ENCODE measurements at places on chromosomes 4 and X.

- DNase-seq, result no peak
These were observed 403.9 kb downstream of the PCDH7 start for GRCh38 chr4:31124008-31124585.

GRCh38 chrX:109362101-109362500, 119.8 kb downstream of the GUCY2F start:
- DNase-seq, result no peak

DNA sequence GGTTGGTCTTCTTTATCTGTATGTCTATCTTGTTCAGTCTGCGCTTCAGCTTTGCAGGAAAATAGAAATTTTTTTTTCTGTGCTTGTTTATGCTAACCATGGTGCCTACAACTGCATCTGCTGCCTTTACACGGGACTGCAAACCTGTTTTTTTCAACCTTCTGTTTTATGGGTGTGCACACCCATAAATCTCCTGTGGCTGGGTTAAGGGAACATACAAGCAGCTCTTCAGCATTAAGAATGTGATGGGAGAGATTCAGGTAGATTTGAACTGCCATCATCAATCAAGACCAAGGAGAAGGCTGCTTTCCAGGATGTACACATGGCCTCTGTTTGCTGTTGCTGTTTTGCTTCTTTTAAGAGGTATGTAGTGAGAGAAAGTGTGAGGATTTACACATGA, 502.9 kb downstream of the ANKRD50 start:
- DNase-seq, result no peak

GRCh38 chrX:148732743-148733142, 232.3 kb downstream of the AFF2 start:
- no peak for DNase-seq

GRCh38 chr4:6892190-6892908, 17.3 kb upstream of the TBC1D14 start:
- no peak for DNase-seq

DNA sequence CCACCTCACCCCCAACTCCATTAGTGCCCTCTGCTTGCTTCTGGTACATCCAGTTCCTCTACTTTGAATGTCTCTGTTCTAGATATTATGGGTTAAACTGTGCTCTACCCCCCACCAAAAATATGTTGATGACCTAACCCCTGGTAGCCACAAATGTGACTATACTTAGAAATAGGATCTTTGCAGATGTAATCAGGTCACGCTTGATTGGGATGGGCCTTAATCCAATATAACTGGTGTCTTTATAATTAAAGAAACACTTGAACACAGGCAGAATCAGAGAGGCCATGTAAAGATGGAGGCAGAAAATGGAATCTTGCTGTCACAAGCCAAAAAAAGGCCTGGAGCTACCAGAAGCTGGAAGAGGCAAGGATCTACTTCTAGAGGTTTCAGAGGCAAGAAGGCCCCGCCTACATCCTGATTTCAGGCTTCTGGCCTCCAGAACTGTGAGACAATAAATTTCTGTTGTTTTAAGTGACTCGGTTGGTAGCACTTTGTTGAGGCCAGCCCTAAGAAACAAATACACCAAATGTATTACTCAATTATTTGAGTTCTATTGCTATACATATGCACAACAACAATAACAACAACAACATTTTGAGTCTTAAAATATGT, 220.0 kb downstream of the PPP3CA start:
- no peak for DNase-seq

DNA sequence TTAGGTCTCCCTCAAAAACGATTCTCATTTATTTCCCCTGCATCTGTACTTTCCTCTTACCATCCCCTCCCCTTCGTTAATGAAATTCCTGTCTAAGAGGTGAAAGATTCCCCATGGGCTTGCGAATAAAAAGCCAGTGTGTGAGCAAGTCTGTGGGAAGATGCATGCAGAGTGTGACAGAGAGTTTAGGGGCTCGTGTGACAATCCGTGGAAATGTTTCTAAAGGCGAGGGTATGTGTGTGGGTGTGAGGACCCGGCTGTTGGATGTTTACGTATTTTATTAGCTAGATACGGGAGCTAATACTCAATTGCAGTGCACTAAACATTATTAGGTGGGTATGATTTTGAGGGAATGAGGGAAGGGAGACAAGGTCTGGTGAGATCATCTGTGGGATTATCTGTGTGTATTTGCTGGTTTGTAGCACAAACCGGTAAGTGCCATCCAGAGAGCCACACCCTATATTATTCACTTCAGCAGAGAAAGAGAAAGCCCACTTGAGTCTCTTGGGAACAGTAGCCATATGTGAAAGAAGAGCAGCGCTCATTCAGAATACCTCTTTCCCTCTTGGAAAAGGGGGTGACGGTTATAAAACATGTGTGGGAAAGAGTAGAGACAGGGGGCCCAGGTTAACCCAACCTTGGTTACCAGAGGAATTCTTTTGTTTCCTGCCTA, 893 bp upstream of the HOPX start:
- no peak for DNase-seq

GRCh38 chr4:78613522-78614321, 62.2 kb downstream of the ANXA3 start:
- no peak for DNase-seq

DNA sequence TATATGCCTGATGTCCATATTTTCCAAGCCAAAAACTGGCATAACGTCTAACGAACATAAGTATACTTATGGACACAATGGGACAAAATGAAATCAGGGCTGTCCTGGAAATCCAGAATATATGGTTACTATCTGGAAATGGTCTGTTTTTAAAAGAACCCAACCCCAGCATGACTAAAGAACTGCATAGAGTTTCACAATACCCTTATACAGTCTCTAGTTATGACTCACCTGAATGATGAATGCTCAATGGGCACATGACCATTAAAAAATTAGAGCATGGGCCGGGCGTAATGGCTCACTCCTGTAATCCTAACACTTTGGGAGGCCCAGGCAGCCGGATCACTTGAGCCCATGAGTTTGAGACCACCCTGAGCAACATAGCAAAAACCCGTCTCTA, 31.8 kb downstream of the AMMECR1 start:
- peak; percentile 18 for DNase-seq

GRCh38 chrX:123909523-123909922, 49.7 kb downstream of the XIAP start:
- DNase-seq, result no peak

DNA sequence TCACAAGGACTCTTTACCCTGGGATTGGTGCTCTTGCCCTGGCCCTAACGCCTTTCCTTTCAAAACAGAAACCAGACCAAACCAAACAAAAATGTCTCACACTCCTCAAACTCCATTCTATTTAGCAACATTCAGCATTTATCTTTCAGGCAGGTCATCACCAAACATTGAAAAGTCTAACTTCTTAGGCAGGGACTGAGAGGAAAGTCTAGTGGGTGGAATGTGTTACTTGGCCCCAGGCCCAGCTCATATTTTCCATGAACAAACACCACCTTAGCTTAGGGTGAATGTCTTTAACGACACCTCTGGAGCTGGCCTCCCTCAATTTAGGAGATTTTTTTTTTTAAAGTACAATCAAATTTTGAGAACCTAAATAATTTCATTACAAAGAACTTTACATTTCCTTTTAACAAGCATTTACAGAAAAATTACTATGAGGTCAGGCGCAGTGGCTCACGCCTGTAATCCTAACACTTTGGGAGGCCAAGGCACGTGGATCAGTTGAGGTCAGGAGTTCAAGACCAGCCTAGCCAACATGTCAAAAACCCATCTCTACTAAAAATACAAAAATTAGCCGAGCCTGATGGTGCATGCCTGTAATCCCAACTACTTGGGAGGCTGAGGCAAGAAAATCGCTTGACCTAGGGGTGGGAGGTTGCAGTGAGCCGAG, 10.2 kb upstream of the N4BP2 start:
- no peak for DNase-seq

DNA sequence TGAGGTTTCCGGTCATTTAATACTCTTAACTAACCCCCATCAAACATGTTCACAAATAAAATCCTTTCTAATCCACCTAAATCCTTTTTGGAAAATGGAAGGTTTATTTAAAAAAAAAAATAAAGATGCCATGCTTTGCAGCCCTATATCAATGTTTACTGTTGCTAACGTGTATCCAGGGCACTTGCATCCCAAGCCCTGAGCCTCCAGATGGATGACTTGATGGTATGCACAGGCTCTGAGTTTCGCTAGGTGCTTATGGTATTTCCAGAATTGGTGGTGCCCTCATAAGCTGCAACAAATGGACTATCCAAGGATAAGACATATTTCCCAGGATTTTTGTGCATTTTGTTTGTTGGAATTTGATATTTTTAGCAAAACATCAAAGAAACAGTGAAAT, 257.7 kb downstream of the PRDM5 start:
- no peak for DNase-seq

DNA sequence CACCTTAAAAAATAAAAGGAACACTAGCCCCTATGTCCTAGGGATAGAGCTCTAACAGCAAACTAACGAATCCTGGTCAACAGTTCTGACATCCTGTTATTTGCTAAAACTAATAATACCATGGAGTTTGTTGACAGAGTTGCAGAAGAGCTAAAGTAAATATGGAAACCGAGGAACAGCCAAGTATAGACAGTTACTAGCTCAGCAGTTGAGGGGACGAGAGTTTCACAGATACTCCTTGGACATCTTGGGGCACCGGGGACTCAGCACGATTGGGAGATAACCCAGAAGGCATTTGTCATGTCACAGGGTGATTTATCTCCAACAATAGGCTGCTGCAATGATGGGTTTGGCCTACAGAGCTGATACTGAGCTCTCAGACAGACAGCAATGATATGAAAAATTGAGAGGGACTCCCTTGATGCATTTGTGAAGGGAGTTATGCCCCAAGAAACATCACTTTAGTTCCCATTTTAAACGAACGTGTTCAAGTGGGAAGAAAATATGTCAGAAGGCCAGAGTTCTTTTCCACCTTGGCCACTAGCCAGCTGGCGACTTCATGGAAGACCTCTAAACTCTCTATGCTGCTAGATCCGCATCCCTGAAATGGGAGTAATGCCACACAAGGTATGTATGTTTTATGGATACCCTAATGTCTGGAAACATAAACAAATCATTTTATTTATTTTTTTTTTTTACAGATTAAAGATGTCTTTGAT, 48.6 kb downstream of the TSC22D3 start:
- no peak for DNase-seq

GRCh38 chrX:31893525-31893924, 821.7 kb upstream of the FTHL17 start:
- no peak for DNase-seq

GRCh38 chr4:88843067-88843685, 145.5 kb upstream of the NAP1L5 start:
- no peak for DNase-seq

- DNase-seq, result no peak
These were observed 27.8 kb upstream of the RNF128 start for GRCh38 chrX:106698693-106699092.

DNA sequence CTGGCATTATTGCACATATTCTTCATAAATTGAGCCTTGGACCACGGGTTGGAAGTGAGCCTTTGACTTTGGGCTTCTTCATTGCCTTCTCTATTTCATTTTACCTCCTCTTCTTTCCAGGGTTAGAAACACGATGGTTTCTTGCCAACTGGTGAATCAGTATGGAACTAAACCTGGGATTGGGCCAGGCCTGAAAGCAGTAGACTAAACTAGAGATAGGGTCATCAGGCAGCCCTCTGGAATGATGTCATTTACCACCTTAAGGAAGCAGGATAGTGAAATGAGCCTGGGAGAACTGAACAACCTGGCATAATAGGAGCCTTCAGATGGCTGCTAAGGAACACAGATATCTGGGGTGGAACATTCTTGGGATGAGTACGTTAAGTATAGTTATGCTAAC, 67.5 kb upstream of the ATP8A1 start:
- DNase-seq, result no peak

- DNase-seq, result no peak
These were observed 243.2 kb upstream of the NOCT start for GRCh38 chr4:138772366-138772765.

- DNase-seq, result no peak
These were observed 152.7 kb upstream of the FAM241A start for GRCh38 chr4:111992351-111993168.

- no peak for DNase-seq
These were observed 289.3 kb downstream of the BCOR start for GRCh38 chrX:39808471-39808917.

DNA sequence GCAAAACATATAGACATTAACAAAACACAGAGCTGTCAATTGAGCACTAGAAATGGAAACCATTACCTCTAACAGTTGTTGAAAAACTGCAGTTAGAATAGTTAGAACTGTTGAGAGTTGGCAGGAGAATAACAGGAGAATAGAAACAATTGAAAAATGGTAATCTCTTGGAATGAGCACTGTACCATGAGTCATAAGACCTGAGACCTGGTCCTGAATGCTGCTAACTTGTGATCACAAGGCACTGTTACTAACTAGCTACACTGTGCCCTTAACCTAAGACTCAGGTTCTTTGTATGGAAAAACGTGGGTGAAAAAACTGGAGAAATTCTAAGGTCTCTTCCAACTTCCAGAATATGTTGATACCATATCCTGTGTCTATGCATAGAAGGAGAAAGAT, 29.3 kb downstream of the FAM114A1 start:
- DNase-seq, result no peak

DNA sequence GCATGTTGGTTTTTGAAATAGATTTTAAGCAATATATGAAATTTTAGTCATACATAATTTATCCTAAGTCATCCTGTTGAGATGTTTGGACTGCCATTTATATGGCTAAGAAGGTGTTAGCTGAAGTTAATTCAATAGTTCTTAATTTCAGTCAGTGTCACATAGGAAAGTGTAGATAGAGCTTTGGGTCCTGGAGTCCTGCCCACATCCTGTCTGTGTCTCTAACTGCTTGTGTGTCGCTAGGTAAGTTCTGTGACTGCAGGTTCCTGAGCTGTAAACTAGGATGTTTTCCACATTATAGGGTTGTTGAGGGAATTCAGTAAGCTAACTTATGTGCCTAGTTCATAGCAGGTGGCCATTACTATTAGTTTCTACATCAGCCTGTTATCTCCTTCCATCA, 20.7 kb downstream of the OFD1 start:
- no peak for DNase-seq

DNA sequence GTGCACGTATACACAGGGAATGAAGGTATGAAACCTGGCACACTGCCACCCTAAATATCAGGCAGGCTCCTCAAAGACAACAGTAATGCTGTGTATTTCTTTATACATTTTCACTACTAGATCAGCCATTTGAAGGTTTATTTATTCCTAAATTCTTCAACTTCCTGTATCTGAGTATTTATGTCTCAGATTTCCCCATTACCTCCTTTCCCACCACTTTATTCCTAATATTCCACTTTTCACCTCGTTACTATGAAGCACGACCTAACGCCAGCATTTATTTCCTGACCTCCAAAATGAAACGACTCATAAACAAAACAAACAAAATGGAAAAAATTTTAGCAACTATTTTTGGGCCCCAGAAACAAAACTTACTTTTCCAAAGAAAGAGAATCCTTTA, 69.6 kb downstream of the MAML3 start:
- no peak for DNase-seq

GRCh38 chr4:102598086-102598761, 97.1 kb downstream of the NFKB1 start:
- no peak for DNase-seq
